ENCODE measurements at places on chromosomes 11 and 22. TPM values are rescaled to one million over a fixed set of nuclear protein-coding genes. Genes with fewer than 3 reads are reported as not detected.

MN1 gene
- 0.18 TPM for total RNA-seq

TRPM5 gene
- total RNA-seq: not detected

NAV2 gene
- 16.8 TPM for total RNA-seq

P2RY2 gene
- not detected for total RNA-seq

SVIP gene
- total RNA-seq: 3.4 TPM

C11orf87 gene
- not detected for total RNA-seq

NTM gene
- 4.8 TPM for total RNA-seq

MMP1 gene
- total RNA-seq: 0.18 TPM

UBQLN3 gene
- total RNA-seq: not detected

SCO2 gene
- total RNA-seq: 1.4 TPM

KCNJ11 gene
- total RNA-seq: not detected

TOP3B gene
- total RNA-seq: 26.4 TPM

MS4A4E gene
- not detected for total RNA-seq

CHRNA10 gene
- total RNA-seq: 0.71 TPM

BTBD18 gene
- total RNA-seq: not detected
